Hypothalamus (tissue), 51 donors: ENCODE measurements at places on chromosomes 3 and 15.

DNA sequence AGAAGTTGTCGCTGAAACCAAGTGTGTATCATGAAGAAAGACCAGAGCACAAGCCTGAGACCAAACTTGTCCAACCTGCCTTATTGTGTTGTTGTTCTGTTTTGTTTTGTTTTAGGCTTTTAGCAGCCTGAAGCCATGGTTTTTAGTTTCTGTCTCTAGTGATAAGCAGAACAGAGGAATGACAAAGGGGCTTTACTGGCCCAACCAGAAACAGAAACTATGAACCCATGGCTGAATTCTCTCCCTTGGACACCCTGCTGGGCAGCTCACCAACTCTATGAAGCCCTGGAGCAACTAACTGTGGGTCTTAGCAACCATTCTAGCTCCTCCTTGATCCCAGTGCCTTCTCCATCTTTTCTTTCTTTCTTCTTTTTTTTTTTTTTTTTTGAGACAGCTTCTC is 30.3 kb downstream of the HCLS1 start:
- no peak for DNase-seq

- no peak for DNase-seq
Observed at GRCh38 chr3:101878589-101878988, 29.3 kb downstream of the NFKBIZ start.

- peak; percentile 10 for DNase-seq
Observed at GRCh38 chr15:59170295-59171066, 36.2 kb upstream of the LDHAL6B start.

DNA sequence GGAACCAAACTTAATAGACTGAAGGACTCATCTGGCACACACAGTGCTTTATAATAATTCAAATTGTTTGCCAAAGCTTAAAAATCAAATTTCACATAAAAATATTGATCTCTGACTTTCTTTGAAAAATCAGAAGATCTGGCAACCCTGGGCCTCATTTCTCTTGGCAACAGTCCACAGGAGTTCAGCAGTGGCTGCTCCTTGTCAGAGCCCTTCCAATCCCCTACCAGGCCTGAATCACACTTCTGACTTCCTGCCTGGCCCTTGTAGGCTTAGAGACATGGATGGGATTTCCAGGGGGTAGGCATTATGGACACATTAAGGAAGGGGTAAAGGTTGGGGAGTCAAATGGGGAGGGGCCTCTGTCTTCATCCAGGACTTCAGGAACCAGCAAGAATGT is 55.5 kb downstream of the PLS1 start:
- no peak for DNase-seq

DNA sequence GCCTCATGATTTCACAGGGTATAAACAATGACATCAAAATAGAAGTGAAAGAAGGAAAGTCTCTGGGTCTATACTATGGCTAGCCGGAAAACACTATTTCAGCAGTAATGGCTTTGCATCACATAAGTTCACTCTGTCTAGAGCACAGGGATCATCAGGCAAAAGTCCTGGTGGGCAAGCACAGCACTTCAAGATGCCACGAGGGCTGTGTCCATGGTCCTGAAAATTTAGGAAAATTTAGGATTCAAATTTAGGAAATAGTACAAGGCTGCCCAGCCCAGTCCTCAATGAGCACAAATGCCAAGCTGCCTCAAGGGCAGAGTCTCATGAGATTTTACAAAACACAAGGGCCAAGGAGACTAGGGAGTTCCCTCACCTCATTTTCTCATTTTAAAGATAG is 54.1 kb downstream of the RORA start:
- no peak for DNase-seq

DNA sequence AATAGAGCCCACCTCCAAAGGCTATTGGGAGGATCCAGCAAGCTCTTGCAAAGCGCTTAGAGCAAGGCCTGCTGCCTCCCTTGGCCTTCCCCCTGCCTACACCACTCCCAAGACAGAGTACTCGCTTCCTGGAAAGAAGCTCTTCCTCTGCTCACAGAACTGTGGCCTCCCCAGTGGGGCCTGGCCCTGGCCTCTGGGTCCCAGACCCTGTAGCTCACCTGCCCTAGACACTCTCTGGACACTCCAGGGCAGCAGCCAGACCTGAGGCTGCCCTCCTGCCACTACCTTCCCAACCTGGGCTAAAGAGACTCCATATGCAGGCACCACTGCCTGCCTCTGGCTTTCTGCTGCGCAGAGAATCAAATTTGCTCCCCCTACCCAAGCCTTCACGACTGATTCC is 49.9 kb downstream of the GRIP2 start:
- DNase-seq: no peak

- no peak for DNase-seq
Observed at GRCh38 chr15:34019369-34019990, 19.5 kb downstream of the AVEN start.

DNA sequence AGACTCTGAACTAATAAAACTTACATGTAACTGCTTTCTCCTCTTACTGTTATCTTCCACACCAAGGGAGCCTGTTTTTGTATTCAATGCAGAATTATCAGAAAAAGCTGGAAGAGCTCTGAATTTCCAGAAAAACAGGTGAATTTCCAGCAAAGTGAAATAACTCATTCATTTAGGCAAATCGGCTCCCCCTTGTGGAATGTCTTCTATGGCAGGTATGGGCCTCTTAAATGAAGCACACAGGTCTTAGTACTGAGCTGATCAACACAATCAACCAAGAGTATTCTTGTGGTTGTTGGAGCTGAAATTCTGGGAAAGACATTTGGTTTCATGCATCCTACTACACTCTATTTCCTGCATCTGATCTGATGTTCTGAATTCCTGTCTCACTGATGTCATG is 31.0 kb upstream of the PTPRG start:
- DNase-seq: no peak

GRCh38 chr3:141271279-141272030 is 39.8 kb downstream of the PXYLP1 start:
- DNase-seq: no peak

- DNase-seq: no peak
Observed at GRCh38 chr3:105674437-105675065, 194.3 kb downstream of the CBLB start.

DNA sequence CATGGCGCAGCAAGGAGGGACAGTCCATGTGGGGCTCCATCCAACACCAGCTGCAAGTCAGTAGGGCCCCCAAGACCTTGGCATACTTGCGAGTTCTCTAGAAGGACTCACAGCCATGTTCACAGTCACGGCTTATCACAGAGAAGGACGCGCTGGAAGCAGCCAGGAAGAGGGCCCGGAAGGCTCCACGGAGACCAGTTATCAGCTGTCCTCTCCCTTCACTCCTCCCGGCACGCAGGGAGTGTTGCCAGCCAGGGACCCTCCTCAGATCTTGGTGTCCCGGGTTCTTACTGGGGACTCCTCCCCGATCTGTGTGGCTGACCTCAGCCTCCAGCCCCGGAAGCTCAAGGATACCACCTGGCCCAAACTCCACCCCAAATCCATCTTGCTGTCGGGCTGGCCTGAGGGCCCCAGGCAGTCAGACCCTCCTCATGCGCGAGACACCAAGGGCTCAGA is 68.0 kb downstream of the SLTM start:
- no peak for DNase-seq

DNA sequence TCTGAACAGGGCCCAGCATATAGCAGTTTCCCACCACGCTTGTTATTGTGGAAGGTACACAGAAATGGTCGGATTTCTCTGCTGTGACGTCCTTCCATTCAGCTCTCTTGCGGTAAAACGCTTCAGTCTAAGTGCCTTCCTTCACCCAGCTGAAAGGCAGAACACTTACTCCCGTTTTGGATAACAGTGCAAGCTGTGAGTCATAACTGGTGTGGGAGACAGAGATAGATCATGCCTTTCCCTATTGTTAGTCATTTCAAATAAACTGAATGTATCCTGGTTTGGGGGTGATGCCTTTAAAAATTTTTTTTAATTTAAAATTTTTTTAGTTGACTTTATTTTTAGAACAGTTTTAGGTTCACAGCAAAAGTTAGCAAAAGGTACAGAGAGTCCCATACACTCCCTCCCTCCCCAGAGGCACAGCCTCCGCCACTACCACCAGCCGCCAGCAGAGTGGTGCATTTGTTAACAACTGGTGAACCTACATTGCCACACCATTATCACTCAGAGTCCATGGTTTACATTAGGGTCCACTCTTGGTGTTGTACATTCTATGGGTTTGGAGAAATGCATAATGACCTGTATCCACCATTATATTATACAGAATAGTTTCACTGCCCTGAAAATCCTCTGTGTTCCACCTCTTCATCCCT is 94.9 kb upstream of the NSMCE3 start:
- DNase-seq: no peak

DNA sequence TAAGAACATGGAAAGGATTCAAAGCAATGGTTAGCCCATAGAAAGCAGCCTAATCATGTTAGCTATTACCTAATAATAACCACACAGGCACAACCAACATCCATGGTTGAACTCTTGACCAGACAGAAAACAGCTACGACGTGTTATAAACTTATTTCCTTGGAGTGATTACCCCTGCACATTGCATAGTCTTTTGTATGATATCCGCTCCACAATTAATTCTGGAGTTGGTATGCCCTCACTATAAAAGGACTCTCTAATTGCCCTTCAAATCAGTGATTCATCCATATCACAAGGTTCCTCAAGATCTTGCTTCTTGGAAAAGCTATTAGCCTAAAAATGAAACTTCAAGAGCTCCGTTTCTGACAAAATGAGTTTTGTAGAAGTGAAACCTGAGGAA is 117.9 kb downstream of the SYNPR start:
- no peak for DNase-seq

DNA sequence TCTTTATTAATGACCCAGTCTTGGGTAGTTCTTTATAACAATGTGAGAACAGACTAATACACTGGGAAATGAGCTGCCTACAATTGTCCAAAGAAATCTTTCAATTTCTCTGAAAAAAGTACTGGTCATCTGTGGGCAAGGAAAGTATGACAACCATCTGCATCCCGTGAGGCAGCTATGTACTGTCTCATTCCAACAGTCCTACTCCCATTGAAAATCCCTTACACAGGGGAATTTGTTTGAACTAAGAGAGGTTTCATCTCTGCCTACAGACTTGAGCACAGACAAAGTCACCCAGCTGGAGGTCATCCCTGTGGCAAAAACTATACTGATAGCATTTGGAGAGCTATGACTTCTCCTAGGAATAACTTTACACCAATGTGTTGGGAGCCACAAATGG is 27.1 kb downstream of the SHC4 start:
- DNase-seq: no peak

- no peak for DNase-seq
Observed at GRCh38 chr3:17407576-17407975, 334.9 kb downstream of the TBC1D5 start.

- DNase-seq: no peak
Observed at GRCh38 chr3:50666837-50667236, 7.9 kb upstream of the DOCK3 start.

GRCh38 chr3:52057812-52058495 is 1.6 kb upstream of the DUSP7 start:
- DNase-seq: no peak

DNA sequence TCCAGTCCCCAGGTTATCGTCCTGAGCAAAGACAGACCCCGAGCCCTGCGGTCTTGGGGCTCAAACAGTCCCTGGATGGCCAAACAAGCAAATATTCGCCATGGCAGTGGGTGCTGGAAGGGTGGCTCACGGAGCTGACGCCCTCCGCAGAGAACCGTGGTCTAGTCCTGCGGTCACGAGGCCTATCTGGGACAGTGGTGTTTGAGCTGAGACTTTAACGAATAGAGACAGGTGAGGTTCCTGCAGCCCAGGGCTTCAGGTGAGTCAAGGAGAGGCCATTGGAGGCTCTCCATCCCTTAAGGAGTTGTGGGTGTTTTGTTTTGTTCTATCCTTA is 399 bp upstream of the SUCLG2 start:
- DNase-seq: no peak

- no peak for DNase-seq
Observed at GRCh38 chr3:50620420-50620819, 3.5 kb downstream of the MAPKAPK3 start.

- DNase-seq: no peak
Observed at GRCh38 chr3:112360561-112360960, 27.6 kb downstream of the CD200 start.

DNA sequence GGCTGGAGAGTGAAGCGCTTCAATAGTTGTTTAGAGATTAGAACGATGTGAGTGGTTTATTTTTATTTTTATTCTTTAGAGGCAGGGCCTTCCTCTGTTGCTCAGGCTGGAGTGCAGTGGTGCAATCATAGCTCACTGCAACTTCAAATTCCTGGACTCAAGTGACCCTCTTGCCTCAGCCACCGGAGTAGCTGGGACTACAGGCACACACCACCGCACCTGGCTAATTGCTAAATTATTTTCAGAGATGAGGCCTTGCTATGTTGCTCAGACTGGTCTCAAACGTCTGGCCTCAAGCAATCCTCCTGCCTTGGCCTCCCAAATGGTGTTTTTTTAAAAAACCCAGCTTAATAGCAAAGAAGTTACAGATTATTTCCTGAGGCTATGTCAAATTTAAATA is 29.0 kb downstream of the PPARG start:
- no peak for DNase-seq

DNA sequence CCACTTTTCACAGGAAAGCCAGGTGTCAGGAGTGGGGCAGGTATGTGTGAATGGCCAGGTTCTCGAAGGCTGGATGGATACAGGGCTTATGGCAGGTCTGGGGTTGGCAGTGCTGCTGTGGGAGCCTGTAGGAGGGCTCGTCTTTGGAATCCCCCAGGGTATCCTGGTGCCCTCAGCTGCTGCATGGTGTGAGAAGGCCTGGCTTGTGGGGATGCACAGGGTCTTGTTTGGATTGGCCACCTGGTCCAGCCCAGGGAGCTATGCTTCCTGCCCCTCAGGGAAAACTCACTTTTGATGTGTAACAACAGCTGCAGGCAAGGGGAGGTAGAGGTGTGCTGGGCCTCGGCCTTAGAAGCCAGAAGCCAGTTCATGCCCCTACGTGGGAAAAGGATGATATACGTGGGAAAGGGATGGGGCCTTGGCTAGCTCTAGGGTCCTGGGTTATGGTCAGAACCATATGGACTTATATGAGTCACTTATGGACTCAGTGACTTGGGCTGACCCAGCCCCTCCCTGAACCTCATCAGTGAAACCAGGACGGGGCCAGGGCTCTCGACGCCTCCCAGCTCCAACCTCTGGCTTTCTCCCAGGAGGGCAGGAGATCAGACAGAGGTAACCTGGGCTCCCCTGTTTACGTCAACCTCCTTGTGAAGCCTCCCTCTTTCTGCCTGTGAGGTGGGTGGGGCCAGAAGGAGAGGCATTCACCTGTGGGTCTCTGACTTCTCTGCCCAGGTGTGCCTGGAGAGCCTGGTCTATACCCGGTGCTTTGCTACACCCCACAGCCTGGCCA is 37.8 kb upstream of the CSPG4 start:
- no peak for DNase-seq

- DNase-seq: no peak
Observed at GRCh38 chr3:127774647-127775046, 47.7 kb downstream of the MGLL start.

DNA sequence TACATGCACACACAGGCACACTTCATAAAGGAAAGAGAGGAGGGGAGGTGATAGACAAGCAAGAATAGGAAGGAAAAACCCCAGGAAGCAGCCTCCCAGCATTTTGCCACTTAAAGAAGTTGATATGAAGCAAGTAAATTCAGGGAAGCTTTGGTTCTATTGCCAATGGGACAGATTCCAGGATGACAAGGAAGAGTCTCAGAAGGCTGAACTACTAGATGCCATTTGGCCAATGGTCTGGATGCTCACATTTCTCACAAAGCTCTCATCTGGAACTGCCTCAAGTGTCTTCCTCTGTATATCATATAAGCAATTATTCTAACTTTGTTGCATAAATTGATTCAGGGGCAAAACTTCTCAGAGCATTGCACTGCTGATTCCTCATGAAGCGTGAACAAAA is 78.8 kb upstream of the STRIT1 start:
- DNase-seq: no peak
